ENCODE measurements at places on chromosomes 13 and 19.

DNA sequence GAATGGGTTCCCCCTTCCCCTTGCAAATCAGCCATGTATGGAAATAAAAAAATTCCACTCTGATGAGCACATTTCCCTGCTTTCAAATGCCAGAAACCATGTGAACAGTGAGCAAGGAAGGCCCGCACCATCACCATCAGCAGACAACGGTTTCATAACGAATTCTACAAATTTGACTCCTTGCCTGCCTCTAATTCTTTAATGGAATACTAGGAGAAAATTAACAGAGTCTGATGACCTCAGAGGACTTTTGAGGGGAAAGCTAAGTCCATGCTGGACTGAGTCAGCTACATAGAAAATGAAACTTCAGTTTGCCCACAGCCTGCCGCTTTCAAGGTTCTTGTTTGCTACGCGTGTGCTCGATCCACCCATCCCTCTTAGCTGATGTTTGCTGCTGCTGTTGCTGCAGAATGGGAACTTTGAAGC lies 46.7 kb upstream of the KL start:
- no peak for DNase-seq

DNA sequence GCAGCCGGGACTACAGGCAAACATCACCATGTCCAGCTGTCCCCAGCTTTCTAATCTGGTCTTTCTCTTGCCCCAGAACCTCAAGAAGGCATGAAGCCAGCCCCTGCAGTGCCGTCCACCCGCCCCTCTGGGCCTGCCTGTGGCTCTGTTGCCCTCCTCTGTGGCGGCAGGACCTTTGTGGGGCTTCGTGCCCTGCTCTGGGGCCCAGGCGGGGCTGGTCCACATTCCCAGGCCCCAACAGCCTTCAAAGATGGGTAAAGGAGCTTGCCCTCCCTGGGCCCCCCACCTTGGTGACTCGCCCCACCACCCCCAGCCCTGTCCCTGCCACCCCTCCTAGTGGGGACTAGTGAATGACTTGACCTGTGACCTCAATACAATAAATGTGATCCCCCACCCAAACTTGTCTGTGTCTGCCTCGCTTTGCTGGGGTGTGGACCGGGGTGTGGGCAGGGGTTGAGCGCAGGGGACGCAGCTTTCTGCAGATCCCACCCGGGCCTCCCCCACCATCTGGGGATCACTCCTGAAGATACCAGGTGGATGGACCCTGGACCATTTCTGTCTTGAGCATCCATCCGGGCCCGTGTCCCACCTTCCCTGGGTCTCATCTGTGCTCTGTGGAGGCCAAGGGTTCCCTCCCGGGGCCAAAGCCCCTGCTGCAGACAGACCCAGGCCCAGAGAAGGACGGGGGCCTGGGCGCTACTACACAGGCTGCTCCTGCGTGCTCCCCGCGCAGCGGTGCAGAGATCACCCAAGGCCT lies 15.3 kb downstream of the PRKCSH start:
- DNase-seq = no peak

DNA sequence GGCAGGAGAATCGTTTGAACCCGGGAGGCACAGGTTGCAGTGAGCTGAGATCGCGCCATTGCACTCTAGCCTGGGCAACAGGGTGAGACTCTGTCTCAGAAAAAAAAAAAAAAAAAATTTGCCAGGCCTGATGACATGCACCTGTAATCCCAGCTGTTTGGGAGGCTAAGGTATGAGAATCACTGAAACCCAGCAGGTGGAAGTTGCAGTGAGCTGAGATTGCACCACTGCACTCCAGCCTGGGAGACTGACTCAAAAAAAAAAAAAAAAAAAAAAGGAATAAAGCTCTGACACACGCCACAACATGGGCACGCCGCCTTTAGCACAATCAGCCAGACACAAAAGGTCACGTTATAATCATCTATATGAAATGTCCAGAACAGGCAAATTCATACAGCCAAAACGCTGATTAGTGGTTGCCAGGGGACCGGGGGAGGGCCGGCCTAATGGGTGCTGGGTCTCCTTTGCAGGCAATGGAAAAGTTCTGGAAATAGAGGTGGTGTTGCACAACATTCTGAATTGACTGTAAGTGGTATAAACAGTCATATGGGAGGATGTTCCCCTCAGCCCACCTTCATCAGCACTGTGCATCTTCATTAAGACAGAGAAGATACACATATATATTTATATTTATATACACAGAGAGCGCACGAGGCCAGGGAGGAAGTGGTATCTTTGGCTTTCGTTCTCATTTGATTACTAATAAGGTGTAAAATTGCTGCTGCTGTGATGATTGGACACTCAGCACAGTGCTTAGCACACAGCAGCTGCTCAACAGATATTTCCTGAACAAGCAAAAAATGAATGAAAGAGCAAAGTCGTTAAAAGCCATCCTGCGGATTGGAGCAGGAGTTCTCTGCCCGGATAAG lies 3.8 kb downstream of the HSPBP1 start:
- DNase-seq = no peak

DNA sequence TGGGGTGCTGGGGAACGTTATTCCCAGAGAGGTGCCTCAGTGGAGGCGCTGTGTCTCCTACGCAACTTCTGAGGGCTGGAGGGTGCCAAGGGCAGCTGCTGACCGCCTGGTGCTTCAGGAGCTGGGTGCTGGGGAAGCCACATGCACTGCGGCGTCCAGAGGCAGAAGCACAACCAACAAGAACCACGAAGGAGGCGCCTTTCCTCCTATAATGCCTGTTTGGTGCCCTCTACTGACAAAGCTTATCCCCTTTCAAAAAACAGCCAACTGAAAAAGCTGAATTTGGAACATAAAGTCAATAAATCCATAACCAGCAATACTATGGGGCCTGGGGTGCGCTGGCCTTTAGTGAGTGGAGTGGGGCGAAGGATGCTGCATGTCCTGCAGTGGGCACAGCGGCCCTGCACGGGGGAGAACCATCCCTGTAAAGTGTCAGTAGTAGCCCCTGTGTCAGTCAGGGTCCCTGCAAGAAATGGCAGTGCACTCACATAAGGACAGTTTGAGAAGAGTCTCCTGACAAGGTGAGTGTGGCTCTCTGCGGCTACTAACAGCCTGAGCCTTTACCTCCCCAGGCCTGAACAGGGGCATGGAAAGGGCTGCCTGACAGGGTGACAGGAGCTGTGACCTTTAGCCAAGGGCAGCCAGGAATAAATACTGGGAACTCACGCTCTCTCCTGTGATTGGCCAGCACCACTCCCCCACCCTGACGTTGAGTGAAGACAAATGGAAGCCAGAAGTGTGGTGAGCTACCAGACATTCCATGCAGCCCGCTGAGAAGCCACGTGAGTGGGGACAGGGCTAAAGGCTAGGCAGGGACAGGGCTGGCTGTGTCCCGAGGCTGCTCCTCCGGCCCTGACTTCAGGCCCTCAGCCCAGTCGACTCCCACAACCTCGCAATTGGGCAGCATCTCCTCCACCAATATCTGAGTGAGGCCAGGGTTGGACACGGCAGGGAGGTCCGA lies 4.5 kb upstream of the B3GNT8 start:
- no peak for DNase-seq

GRCh38 chr19:48513289-48514122 lies 1.9 kb upstream of the LMTK3 start:
- peak; percentile 53 for DNase-seq

GRCh38 chr19:54429545-54430227 lies 14.4 kb downstream of the TTYH1 start:
- no peak for DNase-seq

DNA sequence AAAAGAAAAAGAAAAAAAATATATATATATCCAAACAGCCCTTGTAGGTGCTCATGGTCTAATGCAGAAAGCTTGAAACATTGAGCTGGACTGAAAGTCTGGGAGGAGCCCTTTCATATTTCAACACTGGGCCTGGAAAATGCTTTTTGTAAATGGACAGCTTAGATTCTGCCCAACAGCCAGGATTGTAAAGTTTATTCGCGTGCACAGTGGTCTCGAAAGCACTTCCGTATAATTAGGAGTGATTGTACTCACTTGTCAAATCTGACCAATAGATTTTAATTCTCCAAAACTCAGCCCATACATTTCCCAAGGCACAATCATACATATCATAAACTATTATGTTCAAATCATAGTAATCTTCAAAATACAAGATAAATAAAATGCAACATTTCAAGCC lies 260.1 kb downstream of the COL4A1 start:
- no peak for DNase-seq

DNA sequence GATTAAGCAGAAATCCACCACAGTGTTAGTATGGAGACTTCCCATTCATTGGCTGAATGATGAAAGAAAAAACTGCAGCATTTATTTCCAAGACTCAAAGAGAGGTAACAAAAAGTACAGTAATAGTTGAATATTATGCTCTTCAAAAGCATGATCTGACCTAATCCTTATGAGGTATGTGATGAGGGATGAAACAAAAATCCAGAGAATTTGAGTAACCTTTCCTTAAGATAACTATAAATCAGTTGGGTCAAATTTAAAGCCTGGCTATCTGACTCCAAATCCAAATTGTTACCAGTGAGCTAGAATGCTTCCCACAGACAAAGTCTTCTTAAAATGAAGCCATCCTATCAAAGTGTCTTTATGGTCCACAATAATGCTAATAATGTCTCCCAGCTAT lies 38.1 kb downstream of the NUFIP1 start:
- no peak for DNase-seq

DNA sequence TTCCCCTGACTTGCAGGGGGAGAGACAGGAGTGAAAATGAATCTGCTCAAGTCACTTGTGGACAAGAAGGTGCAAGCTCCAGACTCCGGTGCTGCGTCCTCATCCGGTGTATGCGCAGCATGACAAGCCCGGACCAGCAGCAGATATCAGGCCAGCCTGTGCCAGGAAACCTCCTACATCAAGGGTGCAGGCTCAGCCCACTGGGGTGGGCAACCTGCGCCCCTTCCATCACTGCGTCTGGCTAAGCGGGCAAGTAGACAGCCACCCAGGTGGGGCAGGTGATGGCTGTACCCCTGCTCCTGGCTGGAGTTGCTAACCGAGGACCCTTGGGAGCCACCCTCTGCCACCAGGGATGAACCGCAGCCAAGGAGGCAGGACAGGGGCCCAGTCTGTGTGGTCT lies 32.9 kb upstream of the SLC15A1 start:
- DNase-seq = no peak

DNA sequence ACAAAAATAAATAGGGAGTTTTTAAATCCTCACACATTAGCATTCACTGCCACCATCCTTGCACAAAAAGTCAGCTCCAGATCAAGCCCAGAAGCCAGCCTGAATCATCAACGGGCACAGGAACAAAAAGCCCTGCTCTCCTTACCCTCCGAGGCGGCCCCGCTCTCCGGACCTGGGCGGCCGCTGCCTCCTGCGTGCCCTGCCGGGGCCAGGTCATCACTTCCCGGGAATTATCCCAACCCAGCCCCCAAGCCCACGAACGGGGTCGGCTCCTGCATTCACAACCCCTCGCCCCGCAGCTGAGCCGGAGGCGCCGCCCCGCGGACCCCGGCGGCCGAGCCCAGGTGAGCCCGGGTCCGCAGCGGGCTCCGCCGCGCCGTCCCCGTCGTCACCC lies 754 bp downstream of the DNAJB1 start:
- no peak for DNase-seq

DNA sequence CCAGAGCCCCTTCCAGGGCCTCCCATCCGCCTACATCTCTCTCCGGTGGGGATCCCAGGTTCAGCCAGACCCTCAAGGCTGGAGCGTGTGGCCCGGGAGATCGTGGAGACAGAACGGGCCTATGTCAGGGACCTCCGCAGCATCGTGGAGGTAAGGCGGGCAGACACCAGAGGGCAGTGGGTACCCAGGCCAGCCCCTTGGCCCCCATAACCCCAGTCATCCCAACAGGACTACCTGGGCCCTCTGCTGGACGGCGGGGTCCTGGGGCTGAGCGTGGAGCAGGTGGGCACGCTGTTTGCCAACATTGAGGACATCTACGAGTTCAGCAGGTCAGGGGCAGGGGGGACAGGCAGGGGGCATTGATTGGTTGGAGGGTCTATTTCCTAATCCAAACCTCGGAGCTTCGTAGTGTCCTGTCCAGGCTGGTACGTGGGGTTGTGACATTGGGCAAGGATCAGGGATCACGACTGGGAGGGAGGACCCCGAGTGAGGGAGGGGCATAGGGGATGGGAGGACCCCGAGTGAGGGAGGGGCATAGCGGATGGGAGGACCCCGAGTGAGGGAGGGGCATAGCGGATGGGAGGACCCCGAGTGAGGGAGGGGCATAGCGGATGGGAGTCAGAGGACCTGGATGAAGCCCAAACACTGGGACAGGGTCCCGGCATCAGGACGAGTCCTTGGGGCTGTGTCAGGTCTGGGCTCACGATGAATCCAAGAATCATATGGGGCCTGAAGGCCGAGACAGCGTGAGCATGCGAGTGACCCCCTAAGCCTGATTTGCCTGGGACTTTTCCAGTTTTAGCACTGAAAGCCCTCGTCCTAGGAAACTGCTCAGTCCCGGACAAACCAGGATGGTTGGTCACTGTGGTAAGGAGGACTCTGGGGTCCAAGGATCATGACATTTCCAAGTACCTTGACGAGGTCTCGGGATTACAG lies 2.9 kb downstream of the PLEKHG2 start:
- DNase-seq = no peak

- DNase-seq = no peak
Observed at GRCh38 chr19:46132508-46133100, 8.1 kb upstream of the IGFL3 start.

DNA sequence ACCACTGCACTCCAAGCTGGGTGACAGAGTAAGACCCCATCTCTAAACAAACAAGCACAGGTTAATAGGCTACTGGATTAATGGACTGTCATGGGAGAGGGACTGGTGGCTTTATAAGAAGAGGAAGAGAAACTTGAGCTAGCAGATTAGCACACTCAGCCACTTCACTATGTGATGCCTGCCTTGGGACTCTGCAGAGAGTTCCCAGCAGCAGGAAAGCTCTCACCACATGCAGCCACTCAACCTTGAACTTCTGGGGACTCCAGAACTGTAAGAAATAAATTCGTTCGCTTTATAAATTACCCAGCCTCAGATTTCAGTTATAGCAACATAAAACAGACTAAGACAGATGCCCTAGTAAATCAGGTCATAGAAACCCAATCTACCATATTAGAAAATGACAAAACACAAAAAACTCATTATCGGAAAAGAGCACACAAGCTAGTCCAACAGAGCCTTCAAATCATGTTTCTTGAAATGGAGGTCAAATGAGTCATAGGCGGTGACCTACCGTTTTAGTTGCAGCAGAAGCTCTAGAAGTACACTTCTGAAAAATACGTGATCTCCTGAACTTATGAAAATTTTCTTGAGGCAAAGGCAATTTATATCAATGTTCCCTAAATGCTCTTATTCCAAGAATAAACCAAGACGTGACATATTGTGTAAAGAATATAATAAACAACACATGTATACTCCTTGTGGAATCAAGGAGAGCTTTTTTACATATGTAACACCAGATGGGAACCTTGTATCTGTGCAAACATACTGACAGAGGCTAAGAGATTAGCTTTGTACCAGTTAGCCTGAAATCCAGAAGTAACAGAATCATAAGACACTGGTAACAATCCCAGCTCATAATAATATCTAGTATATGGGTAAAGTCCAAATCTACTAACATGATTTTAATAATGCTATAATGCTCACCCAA lies 340.9 kb upstream of the SGCG start:
- no peak for DNase-seq
